Stimulated activated CD4-positive, alpha-beta T cell treated with anti-CD3 and anti-CD28 coated beads, Interleukin-12 subunit alpha, Interleukin-12 subunit beta, amount 100 ng/mL, for 48 hours (primary cell): ENCODE measurements at places on chromosomes 1 and 21.

DNA sequence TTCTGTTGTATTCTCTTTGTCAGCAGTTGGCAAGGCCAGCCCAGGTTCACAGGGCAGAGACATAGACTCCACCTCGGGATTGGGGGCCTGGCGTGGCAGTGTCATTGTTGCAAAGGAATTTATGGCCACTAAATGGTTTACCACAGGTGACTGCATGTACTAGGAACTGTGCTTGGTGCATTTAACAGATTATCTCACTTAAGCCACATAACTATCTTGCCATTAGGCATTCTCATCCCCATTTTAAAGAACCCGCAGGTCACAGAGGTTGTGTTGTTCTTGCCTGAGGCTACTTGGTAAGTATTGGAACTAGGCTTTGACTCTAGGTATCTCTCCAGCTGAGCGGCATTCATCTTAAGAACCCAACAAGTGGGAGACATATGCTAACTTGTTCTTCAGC is 9.7 kb downstream of the TLCD4 start:
- no peak for DNase-seq

GRCh38 chr1:40530735-40531380 is 579 bp upstream of the ZNF684 start:
- DNase-seq = no peak

DNA sequence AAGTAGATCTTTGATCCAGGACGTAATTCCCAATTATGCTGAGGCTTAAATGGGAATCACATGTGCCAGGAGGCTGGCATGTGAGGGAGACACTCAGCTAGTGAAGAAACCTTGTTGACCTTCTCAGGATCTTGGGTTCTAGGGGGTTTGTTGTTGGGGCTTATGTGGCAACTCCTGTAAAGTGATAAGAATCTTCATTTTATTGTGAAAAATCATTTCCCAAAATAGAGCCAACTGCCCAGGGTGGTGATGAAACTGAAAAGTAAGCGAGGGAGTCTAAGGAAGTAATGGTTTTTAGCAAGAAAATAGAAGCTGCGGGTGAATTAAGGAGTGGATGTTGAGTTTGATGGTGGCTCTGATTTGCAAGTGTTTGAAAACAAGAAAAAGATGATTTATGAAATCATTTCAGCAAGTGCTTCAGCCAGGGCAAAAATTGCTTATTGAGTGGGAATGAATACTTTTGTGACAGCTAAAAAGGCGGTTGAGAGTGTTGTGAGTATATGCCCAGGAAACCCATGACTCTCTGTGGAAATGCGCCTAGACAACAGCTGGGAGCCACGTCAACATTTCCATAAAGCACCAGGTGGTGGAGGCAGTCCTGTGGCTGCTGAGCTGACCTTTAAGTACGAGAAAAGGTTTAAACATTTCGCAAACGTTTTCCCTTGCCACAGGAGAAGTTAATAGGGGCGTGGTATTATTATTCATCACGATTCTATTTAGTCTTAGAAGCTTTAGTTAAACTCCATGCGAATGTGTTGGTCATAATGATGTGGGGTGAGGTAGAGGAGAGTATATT is 102.7 kb downstream of the HMGB4 start:
- DNase-seq = no peak

DNA sequence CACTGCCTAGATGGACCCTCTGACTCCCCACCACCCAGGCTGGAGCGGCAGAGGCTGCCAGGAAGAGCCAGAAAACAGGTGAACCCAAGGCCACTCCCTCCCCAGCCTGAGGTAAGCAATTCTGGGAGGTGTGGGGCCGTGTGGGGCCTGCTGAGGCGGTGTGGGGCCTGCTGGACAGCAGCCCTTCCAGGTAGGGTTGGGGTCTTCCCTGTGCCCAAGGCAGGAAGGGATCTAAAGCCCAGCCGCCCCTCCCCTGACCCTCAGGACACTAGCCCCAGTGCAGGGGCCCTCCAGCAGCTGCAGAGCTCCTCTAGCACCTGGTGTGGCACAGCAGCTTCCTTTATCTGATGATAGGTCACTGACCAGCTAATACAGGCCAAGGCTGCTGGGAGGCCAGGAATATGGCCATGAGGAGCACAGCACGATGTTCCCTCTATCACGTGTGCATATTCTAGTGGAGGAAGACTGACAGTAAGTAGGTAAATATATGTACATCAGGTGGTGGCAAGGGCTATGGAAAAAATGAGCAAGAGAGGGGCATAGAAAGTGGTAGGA is 86.9 kb downstream of the IER5 start:
- no peak for DNase-seq

GRCh38 chr1:201585093-201585483 is 46.2 kb downstream of the NAV1 start:
- no peak for DNase-seq

- no peak for DNase-seq
Measured at GRCh38 chr1:67880056-67880601, 46.9 kb upstream of the GNG12 start.

DNA sequence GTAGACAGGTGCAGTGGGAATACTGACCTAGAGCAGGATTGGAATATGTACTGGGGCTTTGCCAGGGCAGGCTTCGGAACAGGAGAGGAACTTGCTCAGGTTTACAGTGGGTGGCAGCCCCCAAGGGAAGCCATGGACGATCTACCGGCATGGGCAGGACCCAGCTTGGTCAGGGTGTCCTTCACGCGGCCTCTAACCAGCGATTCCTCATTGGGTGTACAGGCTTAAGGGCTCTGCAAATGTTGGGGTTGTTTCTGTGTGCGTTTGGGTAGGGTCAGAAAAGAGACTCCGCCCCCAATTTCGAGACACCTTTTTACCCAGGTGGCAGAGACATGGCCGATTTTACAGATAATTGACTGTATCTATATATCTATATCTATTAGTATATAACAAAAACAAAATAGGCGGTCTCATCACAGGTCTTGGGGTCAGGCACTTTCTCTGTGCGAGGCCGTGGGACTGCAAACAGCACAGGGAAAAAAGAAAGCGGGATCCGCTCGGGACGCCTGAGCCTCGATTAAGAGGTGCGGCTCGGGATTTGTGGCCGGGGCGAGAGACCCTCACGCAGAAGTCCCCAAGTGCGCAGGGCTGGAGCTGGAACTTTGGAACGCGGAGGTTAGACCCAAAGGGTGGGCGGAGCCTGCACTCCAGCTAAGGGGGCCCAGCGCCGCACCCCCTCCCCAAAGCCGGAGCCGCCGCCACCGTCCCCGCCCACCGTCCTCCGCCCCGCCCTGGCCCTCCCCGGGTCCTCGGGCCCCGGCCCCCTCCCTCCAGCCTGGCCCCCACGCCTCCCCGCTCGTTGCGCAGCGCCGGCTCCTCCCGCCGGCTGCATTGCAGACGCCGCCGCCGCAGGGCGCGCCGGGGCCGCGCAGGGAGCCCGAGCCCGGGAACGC is 67.5 kb upstream of the VAMP3 start:
- DNase-seq = no peak

- no peak for DNase-seq
Measured at GRCh38 chr1:11071463-11072215, 11.8 kb upstream of the SRM start.
